ENCODE measurements at places on chromosomes 5 and 9.

GRCh38 chr5:166719991-166720390, 1571.5 kb upstream of the WWC1 start:
- DNase-seq = peak; percentile 79

DNA sequence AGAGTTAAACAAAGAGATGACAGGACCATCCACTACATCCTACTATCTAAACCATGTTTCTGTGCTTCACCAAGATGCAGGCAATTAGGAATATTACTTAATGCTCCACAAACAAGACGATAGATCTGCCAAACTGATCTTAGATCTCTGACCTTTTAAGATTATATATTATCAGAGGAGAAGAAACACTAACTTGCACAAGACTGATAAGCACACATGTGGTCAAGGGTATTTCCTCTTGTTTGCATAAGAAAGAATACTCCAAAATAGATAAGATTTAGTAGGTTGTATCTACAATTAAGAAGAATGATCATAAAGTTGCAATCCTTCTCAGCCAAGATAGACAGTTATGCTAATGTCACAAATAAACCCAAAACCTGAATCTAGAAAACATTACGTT, 601.0 kb upstream of the ACO1 start:
- DNase-seq = no peak

GRCh38 chr9:112831281-112831851, 59.3 kb downstream of the SLC46A2 start:
- DNase-seq = no peak

GRCh38 chr5:107446972-107447371, 223.8 kb downstream of the EFNA5 start:
- DNase-seq = no peak

- DNase-seq = no peak
Measured at GRCh38 chr9:72790989-72791388, 161.9 kb downstream of the ALDH1A1 start.

DNA sequence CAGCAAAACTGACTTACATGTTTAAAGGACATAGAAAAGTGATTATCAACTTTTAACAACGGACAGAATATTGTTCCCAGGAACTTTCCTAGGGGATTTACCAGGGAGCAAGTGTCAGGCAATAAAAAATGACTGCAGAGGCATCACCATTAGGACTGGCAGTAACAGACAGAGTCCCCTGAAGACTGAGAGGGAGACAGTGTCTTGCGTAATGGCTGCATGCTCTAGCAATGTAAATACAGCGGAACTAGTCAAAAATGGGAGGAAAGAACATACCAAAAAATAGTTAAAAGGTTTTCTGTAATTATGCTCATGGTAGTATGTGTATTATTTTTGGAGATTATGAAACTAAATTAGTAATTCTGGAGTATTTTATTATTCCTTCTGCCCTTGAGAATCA, 181.8 kb downstream of the CRB2 start:
- DNase-seq = no peak

- DNase-seq = no peak
Measured at GRCh38 chr5:16675806-16676205, 59.0 kb upstream of the RETREG1 start.

- no peak for DNase-seq
Measured at GRCh38 chr5:61631438-61631941, 299.4 kb downstream of the ZSWIM6 start.

DNA sequence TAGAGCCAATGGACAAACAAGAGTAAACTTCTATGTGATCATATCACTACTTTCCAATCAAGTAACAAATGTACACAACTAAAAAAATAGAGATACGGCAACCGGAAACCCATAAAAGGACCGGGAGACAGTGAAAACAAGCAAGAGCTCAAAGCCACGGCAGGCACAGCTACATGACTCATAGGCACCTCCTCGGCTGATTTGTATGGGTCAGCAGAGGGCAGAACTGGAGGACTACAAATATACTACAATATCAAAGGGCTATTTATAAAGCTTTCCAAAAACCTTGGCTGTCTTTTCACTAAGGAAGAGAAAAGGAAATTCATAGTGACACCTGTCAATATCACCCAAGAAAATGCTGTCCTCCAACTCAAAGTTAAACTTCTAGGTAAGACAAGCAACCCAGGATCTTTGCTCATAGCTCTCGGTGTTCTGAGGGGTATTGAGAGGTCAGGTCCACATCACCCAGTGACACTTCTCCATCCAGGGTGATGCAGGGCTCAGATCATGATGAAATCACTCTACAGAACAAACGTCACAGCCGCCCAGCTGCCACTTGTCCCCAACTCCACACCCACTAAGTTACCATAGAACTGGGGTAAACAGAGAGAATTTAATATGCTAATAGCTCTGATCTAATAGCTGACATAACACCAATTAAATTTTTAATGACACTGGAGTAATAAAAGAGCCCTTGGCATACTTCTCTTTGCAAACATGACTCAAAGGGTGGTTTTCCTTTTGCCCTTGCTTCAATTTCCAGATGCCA, 41.3 kb downstream of the PFDN1 start:
- peak; percentile 67 for DNase-seq
